ENCODE measurements at places on chromosomes 2 and 18.

DNA sequence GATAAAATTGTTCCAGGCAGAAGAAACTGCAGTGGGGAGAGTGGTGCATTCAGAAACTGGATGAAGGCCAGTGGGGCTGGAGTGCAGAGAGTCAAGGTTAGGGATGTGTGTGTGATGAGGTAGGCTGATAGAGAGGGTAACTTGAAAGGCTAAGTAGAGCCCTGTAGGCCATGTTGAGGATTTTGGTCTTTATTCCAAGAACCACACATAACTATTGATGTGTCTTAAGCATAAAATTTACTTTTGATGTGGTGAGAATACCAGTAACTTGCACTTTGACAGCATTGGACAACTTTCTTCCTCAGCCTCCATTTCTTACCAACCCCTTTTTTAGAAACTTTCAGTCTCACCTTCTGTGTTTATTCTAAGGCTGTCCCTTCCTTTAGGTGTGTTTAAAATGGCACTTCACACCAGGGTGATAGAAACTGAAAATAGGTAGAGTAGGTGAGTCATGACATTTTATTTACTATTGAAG is 22.6 kb downstream of the MTX2 start:
- no peak for DNase-seq

- DNase-seq = no peak
Observed at GRCh38 chr2:100809506-100809905, 10.4 kb upstream of the NPAS2 start.

- no peak for DNase-seq
Observed at GRCh38 chr2:181190711-181191110, 210.3 kb downstream of the UBE2E3 start.

GRCh38 chr2:88283886-88284592 is 113.9 kb downstream of the THNSL2 start:
- no peak for DNase-seq

- DNase-seq = no peak
Observed at GRCh38 chr2:200442471-200442870, 67.4 kb downstream of the KCTD18 start.

DNA sequence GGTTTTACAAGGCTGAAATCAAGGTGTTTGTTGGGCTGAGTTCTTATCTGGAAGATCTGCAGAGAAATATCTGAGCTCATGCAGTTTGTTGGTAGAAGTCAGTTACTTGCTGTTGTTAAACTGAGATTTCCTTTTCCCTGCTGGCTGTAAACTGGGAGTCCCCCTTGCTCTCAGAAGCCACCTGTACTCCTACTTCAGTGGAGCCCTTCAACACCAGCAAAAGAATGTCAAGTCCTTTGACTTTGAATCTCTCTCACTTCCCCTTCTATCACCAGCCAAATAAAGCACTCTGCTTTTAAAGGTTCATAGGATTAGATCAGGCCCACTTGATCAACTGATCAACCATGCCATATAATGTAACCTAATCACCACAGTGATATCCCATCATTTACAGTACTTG is 252.2 kb upstream of the CDH7 start:
- no peak for DNase-seq

DNA sequence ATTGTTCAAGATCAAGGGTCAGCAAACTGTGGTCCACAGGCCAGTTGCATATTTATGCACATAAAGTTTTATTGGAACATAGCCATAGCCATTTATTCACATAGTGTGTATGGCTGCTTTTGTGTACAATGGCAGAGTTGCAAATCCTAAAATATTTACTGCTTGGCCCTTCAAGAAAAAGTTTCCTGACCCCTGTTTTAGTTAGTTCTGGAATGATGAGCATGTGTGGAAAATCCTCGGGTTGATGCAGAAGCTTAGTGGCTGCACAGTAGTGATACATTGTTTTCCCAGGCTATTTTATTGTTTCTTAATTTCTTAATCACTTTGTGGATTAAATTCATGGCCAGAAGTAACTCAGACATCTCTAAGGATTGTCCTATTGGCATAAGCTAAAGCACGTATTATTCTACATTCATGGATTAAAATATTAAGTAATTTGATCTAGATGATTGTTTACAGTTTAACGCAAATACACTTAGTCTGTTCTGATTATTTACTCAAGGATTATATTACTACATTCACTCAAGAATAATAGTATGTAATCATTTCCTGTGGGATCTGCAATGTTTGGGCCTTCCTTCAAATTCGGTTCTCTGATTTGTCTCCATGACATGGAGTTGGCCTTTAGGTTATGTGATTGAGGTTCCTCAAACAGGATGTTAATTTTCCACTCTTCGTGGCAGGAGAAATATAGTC is 165.5 kb downstream of the TMEM247 start:
- DNase-seq = no peak

GRCh38 chr2:188235364-188235763 is 56.3 kb upstream of the GULP1 start:
- DNase-seq = no peak

DNA sequence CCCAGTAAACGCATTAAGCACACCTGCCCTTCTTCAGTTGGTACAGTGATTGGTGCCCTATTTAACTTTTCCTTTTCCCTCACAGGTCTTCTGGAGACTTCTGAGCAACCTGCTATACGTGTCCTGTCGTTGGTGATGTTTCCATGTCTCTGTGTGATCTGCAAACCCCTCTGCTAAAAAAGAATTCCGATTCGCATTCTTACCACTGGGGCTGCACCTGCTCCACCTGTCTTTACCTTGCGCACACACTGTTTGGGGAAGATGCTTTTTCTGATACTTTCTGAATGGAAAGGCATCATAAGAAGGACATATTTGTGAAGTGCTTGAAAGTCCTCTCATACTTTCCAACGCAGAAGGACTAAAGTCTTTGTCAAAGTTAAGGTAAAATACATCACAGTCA is 323.9 kb upstream of the SOX11 start:
- DNase-seq = no peak
